ENCODE measurements at places on chromosomes 7 and 10.

DNA sequence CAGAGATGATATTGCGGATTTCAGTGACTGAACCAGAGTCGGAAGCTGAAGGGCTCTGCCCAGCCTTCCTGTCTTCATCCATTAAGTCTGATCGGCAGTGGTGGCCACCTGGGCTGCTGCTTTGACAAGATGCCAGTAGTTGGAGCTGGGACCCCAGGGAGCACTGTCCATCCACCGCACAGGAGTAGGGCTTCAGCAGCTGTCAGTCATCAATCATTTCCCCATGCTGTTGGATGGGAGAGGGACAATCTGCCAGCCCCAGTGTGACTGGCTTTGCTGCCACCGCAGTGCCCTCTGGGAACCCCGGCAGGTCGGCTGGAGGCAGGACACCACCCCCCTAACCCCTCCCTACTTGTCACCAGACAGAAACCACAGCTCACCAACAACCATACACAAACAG, 23.0 kb upstream of the GPR146 start:
- DNase-seq, result no peak

DNA sequence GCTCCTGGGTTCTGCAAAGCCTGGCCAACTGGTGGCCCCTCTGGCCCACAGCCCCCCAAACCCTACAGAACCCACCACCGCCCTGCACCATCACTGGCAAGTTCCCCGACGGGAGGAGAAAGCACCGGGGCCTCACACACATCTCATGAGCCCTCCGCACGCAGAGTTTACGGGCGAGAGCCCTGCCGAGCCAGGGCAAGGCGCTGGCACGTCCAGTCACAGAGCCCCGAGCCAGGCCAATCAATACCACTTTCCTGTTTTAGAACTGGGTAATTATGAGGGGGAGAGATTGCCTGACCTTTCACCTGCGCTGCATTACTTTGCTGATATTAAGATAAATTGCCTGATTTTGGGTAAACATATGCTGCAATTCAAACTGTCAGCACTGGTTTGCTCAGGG, 113.3 kb downstream of the EBF3 start:
- DNase-seq, result no peak

- no peak for DNase-seq
These were observed 5.2 kb downstream of the CSTF2T start for GRCh38 chr10:51694086-51694768.

DNA sequence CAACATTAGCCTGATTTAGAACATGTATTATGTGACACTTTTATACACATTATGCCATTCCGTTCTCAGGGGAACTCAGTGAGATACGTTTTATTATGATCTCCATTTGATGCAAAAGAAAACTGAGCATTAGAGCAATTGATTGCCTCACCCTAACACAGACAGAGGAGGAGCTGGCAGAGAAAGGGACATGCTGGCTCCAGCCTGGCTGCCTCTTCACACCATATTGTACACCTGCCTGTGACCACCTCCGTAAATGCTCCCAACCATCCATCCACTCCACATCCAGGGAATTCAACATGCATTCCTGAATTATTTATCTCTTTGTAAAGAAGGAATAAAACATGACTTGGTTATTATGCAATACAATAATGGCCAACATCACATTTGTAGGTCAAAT, 195.0 kb upstream of the STK17A start:
- DNase-seq, result no peak

GRCh38 chr10:119541459-119542356, 811 bp downstream of the RGS10 start:
- DNase-seq, result peak; percentile 67

DNA sequence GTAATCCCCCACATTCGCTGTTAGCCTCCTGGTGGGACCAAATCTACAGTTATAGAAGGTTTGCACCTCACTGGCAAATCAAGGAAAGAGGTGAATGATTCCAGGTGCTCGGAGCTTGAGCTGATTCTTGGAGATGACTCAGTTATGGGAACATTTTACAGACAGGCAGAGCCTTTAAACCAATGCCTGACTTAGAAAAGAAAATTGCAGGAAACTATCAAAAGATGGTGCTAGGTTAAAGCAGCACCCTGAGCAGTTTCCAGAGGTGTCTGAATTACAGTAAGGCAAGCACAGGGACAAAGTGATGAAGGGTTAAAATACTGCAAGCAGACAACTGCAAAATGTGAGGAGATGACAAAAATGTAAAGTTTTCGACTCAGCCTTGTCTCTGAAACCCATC, 2.9 kb downstream of the LRRTM3 start:
- no peak for DNase-seq

DNA sequence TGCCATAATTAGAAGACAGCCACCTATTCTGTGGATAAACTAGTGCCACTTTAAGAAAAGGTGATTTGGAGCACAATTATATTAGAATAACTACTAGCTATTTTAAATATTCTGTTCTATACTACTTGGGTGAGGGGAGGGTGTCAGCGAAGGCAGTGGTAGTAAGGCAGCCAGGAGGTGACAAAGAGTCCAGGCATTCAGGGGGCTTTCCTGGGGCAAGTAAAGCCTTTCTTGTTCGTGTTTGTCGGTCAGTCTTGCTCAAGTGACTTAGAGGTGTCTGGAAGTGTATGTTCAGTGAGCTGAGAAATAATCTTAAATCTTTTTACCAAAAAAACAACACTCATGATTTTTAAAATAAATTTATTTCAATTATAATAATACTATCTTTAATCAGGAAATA, 34.4 kb downstream of the ADD3 start:
- DNase-seq, result no peak

DNA sequence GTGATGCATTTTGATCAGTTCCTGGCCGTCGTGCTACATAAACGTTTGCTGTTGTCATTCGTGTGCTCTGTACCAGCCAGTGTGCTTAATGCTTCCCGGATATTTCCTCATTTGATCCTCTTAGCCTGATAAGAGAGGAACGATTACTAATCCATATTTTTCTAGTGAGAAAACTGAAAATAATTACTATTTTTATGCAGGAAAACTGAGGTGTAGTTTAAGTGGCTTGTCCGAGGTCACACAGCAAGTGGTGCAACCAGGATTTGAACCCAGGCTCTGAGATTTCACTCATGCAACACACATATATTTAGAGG, 650 bp upstream of the SORBS1 start:
- DNase-seq, result no peak

DNA sequence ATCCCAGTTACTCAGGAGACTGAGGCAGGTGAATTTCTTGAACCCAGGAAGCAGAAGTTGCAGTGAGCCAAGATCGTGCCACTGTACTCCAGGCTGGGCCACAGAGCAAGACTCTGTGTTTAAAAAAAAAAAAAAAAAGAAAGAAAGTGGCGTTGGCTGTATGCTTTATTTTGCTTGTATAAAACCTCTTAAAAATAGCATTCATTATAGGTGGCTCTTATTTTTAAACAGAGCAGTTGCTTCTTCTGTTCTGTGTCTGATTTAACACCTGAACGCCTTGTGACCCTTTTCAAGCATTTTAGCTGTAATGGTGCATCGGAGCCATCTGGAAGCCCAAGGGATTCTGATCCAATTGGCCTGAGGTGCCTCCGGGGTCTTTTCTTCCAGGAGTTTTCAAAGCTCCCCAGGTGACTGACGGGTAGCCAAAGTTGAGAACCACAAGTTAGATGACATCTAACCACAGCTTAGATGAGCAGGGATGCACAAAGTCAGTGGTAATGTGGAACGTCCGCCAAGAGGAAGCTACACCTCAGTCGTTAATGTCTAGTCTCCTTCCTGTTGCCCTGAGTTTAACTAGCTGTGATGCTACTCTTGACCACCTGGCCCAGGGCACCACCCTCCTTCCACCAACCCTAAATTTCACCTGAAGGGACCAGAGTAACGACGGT, 274.6 kb upstream of the KLF6 start:
- DNase-seq, result no peak

GRCh38 chr10:61410353-61411070, 42.7 kb downstream of the TMEM26 start:
- no peak for DNase-seq

DNA sequence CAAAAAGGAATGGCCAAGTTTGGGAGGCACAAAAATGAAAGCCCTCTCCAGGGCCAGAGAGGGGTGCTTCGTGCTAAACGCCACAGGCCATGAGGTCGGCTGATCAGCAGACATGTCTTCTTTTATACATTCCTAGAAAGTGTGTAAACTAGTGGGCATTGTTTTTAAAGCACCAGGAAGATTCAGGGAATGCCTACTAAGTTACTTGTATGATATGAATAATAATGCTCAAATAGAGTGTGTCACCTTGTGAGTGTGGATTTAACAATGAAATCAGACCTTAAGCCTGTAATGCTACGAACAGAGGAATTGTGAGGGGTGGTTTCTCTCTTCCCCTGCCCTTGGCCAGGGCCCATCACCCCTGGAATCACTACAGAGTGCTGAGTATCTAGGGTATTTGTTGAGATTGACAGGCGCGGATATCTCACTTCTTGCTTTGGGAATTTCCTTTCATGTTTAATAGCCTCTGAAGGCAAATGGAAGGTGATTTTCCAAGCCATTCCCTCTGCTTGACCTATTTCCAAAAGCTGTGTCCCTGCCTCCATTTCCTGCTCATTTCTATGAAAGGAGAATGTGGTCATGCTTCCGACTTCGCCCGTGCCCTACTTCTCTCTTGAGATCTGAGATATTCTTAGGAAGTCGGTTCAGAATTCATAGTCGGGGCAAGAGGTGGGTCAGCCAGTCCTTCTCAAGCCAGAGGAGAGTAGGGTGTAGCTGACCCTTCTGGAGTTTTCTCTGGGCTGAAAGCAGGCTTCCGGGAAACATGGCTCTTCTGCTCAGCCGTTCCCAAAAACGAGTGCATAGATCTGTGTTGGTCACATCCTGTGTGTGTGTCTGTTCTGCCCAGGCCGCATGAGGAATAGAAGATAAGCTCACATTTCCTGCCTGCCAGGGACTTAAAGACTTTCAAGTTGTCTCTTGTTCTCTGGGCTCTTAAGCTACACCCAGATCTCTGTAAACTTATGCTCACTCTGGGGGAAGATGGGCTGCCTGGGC, 167.8 kb upstream of the ITGB1 start:
- DNase-seq, result no peak

DNA sequence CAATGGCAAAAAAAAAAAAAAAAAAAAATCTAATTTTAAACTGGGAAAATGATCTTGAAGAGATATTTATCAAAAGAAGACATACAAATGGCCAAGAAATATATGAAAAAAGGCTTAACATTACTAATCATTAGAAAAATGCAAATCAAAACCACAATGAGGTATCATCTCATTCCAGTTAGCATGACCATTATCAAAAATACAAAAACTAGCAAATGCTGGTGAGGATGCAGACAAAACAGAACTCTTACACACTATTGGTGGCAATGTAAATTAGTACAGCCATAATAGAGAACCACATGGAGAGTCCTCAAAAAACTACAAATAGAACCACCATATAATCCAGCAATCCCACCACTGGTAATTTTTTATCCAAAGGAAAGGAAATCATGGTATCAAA, 489.6 kb downstream of the TNS3 start:
- DNase-seq, result no peak

- DNase-seq, result no peak
These were observed 18.6 kb downstream of the ST7 start for GRCh38 chr7:116971869-116972268.

DNA sequence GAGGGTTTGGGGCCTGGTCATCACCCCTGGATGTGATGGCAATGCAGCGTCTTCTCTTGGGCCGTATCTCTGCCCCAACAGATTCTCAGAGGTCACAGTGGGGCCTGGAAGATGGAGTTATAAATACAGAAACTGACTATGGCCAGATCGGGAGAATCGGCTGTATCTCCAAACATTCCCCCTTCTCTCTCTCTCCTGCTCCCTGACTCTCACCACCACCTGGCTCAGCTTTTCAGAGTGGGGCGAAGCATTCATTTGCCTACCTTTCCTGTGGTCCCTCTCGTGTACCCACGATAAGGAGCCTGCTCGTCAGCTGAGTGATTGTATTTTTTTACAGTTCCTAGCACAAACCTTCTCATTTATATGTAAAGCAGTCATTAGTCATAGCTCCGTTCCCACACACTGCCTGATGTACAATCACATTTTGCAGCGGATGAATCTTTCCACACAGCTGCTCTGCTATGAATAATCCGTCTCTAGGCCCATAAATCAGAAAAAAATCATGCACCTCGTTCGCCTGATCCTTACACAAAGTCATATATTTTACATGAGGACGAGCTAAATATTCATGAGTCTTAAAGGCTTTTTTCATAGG, 23.2 kb upstream of the BTRC start:
- DNase-seq, result no peak

DNA sequence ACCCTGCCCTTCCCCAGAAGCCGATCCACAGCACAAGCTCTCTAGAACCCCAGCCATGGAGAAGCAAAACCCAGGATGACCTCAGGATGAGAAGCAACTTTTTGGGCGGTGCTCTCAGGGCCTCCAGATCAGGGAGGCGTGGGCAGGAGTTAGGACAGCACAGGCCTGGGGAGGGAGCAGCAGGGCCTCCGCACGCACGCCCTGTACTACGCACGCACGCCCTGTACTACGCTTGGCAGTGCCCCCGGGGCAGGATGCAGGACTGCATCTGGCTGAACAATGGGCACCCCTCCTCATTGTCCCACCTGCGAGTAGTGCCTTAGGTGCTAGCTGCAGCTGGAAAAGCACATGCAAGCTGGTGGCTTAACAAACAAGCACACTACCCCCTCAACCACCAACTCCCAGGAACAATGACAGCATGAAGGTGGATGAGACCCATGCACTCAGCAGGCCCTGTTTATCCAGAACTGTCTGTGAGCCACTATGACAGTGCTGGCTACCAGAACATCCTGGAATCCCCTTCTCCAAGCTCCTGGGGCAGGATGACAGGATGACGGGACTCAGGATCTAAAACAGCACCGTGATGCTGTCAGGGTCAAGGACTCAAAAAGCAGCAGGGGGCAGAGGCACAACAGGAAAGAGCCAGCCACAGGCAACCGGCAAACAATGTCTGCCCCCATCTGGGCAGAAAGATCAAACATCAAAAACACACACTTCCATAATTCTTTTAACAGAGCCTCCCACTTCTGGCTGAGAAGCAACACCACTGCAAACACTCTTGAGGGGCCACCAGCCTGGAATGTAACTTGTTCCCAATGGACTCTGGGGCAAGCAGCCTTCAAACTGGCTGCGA, 11.8 kb downstream of the PODXL start:
- peak; percentile 19 for DNase-seq

- no peak for DNase-seq
These were observed 272 bp upstream of the GJC3 start for GRCh38 chr7:99929730-99930053.

DNA sequence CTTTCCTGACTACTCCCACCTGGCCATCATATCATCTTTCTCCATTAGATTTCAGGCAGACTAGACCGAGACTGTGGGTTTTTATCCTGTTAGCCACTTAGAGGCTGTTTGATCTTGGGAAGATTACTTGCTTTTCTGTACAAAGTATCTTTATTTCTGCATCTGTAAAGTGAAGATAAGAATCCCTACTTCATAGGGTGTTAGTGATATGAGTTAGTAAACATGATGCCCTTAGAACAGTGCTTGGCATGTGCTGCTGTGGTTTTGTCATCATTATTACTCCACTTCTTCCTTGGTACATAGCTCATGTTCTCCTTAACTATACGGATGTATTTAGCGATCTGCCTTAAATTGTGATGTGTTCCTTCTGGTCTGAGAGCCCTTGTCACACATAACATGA, 165.2 kb downstream of the AUTS2 start:
- DNase-seq, result no peak

- no peak for DNase-seq
These were observed 140.2 kb downstream of the KCND2 start for GRCh38 chr7:120413164-120413563.

Measured in suppressor macrophage (primary cell).